Activated T-cell treated with anti-CD3 and anti-CD28 coated beads, Interleukin-2, amount 50 U/mL, for 1 hour (primary cell): ENCODE measurements at places on chromosomes 4 and X.

DNA sequence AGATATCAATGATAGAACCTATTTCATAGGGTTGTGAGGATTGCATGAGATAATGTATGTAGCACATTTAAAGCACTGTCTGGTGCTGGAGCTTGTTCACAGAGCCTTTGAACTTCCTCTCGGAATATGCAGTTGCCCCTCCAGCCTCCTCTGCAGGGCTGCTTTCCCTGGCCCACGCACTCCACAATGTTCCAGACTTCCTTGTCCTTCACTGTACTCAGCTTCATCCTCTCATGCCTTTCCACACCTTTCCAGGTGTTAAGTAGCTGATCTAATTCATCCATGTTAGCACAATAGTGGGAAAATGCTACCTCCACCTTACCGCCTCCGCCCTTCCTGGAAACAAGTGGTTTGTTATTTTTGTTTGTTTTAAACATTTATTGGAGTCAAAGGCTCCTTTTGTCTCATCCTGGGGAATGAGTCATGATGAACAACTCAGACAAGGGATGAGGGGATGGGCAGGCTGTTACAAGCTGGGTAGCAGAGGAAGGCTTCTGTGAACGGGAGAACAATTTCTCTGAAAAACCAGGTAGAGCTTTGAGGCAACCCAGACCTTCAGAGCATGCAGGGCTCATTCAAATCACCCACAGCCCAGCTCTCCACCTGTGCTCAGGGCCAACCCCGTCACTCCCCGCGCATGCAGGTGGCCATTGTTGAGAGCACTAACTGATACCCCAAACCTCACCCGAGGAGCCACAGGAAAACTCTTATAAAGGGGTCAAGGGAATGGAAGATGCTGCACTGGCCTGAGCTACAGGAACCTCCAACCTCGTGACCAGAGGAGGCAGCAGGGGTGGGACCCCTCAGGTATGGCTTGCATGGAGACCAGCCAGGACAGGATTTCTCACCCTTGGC is 84.9 kb upstream of the TBL1X start:
- DNase-seq = no peak

GRCh38 chrX:43108828-43109227 is 330.9 kb upstream of the PPP1R2C start:
- DNase-seq = no peak

DNA sequence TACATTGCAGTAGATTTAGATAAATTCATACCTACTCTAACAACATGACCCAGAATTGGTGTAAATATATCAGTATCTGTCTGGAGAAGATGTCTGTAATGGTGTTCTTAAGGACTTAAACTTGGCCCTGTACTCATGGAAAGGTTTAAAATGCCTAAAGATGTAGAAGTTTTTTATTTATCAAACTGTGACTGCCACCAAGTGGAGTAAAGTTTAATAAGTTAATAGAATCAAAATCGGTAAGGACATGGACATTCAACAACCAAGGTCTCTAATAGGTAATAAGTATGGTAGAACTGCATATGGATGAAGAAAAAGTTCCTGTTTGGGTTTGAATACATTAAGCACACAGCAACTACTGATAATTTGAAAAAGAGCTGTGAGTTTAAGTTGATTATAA is 474.0 kb upstream of the NDST3 start:
- DNase-seq = no peak

DNA sequence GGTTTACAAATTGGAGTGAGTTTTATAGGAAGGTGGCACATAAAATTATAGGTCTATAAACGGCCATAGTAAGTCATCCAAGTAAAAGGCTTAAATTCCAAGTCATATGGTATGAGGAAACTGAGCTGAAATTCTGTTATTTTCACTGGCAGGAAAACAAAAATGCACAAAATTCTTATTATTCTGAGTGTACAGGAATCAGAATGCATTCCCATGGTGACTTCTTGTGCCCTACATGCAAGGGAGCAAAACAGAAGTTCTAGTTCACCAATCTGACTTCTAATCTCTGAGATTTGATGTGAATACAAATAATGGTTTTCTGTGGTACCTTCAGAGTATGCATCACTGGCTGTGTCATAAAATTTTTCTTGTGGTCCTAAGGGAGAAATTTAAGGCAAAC is 102.9 kb downstream of the CLCN4 start:
- DNase-seq = no peak

GRCh38 chr4:173181848-173182247 is 13.2 kb downstream of the GALNT7 start:
- DNase-seq = no peak
